ENCODE measurements at places on chromosomes 2 and 18. TPM values are rescaled to one million over a fixed set of nuclear protein-coding genes. Genes with fewer than 3 reads are reported as not detected.

GRCh38 chr2:178909507-178909906 lies 102.3 kb upstream of the TTN start:
- no peak for ATAC-seq

DNA sequence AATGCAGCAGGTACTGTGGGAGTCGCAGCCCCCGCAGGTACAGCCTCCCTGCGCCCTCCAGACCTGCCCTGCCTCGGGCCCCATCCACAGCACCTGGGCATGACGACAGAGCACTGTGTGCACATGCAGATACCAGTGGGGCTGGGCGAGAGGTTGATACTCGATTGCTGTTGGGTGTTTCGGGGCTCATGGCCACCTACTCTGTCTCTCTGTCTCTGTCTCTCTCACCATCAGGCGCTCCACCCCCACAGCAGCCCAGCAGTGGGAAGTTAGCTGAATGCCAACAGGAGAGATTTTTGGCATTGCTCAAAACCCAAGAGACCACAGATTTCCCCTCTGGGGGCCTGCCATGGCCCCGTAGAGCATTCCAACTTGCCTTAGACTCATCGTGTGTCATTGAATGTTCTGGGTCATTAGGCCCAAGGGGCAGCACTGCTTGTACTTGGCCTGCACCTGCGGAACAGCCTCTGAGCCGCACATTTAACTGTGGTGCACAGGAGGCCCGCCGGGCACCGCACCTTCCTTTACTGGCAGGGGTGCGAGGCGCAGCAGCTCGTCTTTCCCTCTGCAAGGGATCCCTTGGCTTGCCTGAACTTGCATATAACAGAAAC lies 18.8 kb downstream of the KCNIP3 start:
- ATAC-seq = peak; percentile 59

- peak; percentile 72 for ATAC-seq
Measured at GRCh38 chr18:54223568-54224241, 764 bp downstream of the MBD2 start.

DNA sequence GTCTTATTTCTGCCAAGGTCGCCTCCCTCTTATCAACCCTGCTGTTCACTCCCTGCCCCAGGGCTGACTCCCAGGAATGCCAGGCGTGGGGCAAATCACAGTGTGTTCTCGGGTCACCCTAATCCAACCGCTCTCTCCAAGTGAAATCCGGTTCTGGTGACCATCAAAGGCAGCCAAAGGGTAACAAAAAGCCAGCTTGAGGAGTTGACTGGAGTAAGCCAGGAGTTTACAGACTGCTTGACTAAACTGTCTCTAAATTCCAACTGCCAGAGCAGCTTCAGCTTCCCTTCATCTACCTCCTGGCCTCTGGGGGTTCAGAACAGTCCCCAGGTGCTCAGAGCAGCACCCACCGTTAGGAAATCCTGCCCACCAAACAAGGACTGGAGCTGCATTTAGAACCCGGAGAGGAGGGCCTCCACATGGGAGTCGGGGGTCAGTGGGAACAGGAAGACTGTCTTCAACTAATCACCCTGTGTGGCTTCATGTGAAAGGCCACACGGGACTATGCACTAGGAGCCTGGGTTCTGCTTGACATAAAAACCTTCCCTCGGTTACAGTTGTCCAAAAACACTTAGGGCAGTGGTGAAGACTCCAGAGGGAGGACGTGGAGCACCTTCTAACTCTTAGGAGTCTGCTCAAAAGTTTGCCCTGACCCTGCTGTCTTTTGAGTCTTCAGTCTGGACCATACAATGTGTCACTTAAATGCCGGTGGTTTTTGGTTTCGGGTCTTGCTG lies 24.2 kb upstream of the MCFD2 start:
- ATAC-seq = no peak

DNA sequence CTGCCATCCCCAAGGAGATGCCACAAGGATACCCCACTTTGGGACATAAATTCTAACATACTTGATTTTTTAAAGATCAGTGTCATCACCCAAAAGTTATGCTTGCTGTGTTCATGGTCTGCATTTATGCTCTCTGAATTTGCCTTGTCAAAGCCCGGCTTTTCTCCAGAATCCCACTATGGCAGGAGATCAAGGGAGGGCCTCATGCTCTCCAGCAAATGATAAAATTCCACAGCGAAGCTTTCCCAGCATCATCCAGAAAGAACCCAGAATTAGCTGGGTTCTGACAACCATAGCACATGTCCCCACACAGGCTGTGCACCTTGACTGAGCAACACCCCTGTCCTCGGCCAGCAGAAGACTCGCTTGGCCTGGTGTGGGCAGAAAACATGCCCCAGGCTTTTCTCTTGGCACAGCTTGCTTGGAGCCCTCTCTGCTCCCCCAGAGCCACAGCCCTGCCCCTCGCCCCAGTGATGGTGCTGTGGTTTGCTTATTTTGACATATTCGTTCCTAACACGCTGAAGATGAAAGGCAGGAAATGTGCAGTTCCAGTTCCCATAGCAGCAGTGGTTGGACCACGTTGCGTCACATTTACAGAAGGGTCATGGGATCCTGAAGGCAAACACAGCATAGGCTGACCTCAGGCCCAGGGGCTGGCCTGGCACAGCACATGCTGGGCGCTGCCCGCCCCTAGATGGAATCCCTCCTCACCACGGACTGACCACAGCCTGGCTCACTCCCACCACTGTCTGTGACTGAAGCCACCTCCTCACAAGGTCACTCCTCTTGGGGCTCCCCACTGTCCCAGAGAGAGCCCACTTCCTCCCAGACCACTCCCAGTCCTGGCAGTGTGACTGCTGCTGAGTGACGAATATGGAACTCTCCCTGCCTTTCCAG lies 14.1 kb upstream of the CHRNA1 start:
- ATAC-seq = peak; percentile 62

- peak; percentile 65 for ATAC-seq
Measured at GRCh38 chr2:70514612-70515055, 39.0 kb downstream of the TGFA start.

- ATAC-seq = no peak
Measured at GRCh38 chr18:37304012-37304680, 261.5 kb downstream of the CELF4 start.

GRCh38 chr2:16348821-16349515 lies 316.7 kb downstream of the CYRIA start:
- ATAC-seq = no peak

- ATAC-seq = peak; percentile 81
Measured at GRCh38 chr2:47867205-47867604, 39.1 kb downstream of the FBXO11 start.

- ATAC-seq = no peak
Measured at GRCh38 chr2:236916181-236916580, 169.5 kb upstream of the COPS8 start.

DNA sequence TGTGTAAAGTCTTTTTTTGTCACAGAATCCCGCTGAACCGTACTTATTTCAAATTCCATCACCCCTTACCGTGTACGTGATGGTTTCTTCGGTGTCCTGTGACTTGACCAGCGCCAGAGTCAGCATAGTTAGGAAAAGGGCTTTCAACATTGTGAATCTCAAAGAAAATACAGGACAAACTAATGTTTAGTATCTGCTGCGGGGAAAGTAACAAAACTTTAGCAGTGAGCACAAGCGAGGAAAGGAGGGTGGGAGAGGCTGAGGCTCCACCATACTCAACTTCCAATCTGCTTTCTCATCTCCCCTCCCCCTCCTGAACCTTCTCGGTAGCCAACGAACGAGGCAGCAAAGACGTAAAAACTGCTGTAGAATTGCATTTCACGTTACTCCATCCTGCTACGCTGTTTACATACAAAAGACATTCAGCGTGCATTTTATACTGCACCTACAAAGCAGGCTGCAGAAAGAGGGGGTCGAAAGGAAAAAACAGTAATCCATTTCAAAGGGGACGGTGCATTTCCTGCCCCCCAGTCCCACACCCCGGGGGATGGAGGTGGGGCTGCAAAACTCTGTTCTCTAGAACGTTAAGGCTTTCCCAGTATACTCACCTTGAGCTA lies 1.2 kb downstream of the EFEMP1 start:
- ATAC-seq = no peak

DNA sequence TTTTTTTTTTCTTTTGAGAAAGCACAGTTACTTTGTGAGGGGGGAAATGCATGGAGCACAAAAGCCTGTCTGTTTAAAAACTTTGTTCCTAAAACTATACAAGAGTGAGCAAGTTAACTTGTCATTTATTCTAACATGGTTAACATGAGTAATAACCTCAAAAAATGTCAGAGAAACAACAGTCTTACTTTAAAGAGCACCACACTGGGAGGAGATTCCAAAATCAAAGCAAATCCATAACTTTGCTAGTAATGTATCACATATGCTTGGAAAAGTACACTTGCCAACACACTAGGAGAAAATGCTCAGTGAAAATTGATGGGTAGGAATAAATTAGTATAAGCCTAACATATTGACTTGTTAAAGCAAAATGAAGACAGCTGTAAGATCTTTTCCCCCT lies 157.1 kb downstream of the PRPF40A start:
- no peak for ATAC-seq

DNA sequence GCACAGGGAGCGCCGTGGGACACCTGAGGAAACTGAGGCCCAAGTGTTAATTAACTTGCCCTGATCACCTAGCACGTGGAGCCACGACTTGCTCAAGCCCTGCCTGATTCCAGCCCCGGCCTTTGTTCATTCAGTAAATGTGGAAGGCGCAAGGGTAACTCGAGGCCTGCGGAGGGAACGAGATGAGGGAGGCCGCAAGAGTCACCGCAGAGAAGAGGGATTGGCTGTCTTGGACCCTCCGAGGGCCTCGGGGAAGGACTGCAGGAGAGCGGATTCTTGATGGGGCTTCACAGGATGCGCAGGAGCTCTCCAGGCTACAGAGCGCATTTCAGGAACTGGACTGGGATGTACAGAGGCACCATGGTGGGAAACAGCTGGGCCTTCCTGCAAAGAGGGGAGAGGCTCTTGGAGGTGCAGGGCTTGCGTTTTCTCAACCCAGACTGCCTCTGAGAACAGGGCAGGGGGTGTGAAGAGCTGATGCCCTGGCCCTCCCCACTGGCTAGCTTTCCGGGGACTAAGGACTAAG lies 511 bp upstream of the ANKMY1 start:
- ATAC-seq = no peak

DNA sequence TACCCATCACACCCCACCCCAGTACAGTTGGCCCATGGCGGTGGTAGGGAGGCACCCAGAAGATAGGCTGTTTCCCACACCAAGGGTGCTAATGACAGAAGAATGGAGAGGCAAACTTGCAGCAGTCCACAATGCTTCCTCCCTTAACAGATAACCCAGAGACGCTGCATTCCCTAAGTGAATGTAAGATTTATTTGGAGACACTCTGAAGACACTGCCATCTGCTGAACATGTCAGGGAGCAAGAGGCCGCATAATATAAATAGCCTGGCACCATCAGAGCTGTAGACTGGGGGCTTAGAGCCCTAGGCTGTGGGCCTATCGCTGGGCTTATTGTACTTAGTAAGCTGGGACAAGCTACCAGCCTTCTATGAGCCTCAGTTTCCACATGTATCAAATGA lies 2.2 kb upstream of the IWS1 start:
- ATAC-seq = no peak

- no peak for ATAC-seq
Measured at GRCh38 chr2:66665124-66665984, 230.4 kb downstream of the MEIS1 start.

GRCh38 chr2:71452565-71452964 lies 796 bp upstream of the DYSF start:
- peak; percentile 77 for ATAC-seq

- no peak for ATAC-seq
Measured at GRCh38 chr2:156704617-156705016, 268.4 kb downstream of the GPD2 start.

DNA sequence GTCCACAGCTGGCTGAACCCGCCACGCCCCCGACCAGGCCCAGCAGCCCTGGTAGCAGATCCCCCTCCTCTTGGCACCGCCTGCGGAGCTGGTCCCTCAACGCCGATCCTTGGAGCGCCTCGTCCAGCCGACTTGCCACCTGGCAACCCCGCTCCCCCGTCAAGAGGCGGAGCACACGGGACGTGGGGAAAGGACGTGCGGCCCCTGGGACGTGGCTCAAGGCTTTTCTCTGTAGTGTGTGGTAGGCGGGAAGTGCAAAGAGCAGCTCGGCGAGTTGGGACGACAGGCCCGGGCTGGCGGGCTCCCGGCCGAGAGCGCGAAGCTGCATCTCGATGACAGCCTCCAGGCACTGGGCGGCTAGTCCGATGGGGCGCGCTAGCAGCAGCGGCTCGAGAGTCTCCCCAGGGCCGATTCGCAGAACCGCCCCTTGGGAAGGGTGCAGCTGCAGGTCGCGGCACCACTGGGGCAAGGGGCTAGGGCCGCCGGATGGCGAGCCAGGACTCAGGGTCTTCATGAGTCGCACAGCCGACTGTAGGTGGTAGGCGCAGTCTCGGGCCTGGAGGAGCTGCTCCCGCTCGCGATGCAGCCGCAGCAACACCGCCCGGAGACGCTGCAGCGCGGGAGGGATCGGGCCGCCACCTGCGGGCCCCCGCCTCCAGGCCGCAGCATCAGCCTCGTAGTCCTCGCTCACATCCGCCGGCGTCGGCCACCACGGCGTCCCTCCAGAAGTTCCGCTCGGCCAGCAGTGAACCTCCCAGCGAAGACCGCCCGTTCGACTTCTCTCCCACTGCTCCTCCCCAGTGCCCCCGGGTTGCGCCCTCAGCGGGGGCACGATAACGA lies 617 bp downstream of the CCDC142 start:
- peak; percentile 51 for ATAC-seq

- ATAC-seq = no peak
Measured at GRCh38 chr2:100796499-100797100, 23.3 kb upstream of the NPAS2 start.

GRCh38 chr18:63207835-63208234 lies 111.7 kb downstream of the BCL2 start:
- ATAC-seq = no peak

GRCh38 chr2:204551512-204551863 lies 6.2 kb downstream of the PARD3B start:
- no peak for ATAC-seq

DNA sequence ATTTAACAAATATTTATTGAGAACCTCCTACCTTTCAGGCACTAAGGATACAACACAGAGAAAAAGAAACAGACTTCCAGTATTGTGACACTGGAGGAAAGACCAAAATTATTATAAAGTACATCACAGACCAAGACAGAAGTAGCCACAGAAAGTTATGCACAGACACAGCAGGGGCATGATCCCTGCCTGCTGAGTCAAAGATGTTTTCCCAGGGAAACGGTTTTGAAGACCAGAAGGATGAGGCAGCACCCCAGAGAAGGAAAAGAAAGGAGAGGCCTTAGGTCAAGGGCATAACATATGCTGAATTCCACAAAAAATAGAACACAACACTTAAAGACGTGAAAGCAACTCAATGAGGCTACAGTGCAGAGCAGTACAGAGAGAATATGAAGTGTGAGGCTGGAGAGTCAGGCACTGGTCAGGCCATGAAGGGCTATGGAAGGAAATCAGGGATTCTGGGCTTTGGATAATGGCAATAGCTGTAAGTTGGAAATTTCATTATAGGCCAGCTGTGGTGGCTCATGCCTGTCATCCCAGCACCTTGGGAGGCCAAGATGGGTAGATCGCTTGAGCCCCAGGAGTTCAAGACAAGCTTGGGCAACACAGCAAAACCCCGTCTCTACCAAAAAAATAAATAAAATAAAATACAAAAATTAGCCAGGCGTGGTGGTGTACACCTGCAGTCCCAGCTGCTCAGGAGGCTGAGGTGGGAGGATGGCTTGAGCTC lies 8.2 kb downstream of the ADAM17 start:
- no peak for ATAC-seq

Gene DPYSL5
- total RNA-seq = not detected

Gene ELOA2
- not detected for total RNA-seq

Gene ICOS
- total RNA-seq = not detected

Gene NYAP2
- 0.32 TPM for total RNA-seq

Gene SGPP2
- total RNA-seq = 57.1 TPM

Gene KCNJ3
- not detected for total RNA-seq

Gene MYL12B
- 403 TPM for total RNA-seq

Gene ANKRD30B
- not detected for total RNA-seq

Gene RELCH
- total RNA-seq = 54.4 TPM

Gene CNPPD1
- 49.3 TPM for total RNA-seq

Gene FEV
- not detected for total RNA-seq
